ENCODE measurements at places on chromosomes 13 and 19.

- DNase-seq: no peak
Measured at GRCh38 chr13:99648066-99648665, 146.9 kb downstream of the TM9SF2 start.

DNA sequence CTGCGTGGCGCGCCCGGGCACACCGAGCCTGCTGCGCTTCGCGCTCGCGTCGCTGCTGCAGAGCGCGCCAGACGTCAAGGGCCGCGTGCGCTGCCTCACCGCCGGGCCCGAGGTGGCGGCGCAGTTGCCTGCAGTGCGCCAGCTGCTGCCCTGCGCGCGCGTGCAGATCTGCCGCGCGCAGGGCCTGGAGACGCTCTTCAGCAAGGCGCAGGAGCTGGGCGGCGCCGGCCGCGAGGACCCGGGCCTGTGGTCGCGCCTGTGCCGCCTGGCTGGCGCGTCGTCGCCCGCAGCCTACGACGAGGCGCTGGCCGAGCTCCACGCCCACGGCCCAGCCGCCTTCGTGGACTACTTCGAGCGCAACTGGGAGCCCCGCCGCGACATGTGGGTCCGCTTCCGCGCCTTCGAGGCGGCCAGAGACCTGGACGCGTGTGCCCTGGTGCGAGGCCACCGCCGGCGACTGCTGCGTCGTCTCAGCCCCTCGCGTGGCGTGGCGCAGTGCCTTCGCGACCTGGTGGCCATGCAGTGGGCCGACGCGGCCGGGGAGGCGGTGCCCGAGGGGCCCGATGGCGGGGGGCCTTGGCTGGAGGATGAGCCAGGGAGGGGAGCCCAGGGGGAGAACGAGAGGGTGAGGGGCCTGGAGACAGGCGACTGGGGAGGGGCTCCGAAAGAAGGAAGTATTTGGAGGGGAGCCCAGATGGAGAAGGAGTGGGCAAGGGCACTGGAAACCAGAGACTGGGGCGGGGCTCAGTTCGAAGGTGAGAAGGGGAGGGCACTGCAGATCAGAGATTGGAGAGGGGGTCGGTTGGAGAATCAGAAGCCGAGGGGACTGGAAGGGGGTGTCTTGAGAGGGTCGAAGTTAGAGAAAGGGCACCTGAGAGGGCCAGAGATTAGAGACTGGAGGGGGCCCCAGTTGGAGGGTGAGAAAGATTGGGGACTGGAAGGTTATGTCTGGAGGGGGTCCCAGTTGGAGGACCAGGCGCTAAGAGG, 24.7 kb downstream of the ZSWIM9 start:
- DNase-seq: no peak

DNA sequence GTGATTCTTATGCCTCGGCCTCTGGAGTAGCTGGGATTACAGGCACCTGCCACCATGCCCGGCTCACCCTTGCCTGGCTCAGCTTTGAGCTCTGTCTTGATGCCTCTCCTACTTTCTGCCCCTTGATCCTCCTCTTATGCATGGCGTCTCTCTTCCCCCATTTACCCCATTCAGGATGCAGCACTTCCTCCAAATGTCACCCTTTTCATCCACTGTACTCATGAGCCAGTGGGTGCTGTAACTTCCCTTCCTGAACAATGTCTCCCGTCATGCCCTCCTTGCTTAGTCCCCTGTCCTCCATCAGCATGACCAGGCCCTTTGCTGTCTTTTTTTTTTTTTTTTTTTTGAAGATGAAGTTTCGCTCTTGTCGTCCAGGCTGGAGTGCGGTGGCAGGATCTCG, 3.4 kb upstream of the SIGLEC9 start:
- DNase-seq: no peak

GRCh38 chr13:59679254-59679653, 484.5 kb downstream of the DIAPH3 start:
- DNase-seq: no peak

DNA sequence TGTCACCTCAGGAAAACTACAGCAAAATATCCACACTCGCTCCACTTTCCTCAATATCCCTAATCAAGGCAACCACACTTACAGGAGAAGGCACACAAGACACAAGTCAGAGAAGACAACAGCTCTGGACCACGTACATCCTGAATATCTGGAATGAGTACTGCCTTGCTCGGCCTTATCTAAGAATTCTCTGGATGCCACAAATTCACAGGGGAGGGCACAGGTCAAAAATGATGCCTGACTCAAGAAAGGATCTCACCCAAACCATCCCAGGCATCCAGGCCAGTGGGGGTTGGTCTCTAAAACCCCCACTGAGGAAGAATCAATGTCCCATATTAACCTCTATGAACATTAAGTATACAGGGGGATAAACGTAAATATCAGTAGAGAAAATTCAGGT, 29.9 kb downstream of the ATP7B start:
- no peak for DNase-seq

GRCh38 chr13:51500687-51501086, 47.9 kb upstream of the INTS6 start:
- DNase-seq: no peak

DNA sequence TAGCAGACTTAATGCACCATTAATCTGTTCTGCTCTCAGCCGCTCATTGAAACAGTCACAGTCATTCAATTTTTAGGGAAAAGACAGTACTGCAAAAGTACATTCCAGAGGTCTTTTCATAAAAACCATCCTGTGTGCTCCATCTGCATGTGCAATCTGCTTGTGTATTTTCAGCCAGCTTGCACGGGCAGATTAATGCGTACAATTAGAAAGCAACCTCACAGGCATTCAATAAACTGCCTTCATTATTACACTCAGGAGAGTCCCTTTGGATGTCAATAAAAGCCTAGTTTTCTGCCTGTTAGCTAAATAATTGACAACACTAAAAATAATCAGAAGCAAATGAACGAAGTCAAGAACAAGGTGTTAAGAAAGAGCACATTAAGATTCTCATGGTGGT, 41.9 kb downstream of the EPSTI1 start:
- DNase-seq: no peak

GRCh38 chr13:32378012-32378411, 49.9 kb downstream of the N4BP2L1 start:
- no peak for DNase-seq

GRCh38 chr13:39870197-39870747, 214.8 kb downstream of the COG6 start:
- DNase-seq: peak; percentile 30

DNA sequence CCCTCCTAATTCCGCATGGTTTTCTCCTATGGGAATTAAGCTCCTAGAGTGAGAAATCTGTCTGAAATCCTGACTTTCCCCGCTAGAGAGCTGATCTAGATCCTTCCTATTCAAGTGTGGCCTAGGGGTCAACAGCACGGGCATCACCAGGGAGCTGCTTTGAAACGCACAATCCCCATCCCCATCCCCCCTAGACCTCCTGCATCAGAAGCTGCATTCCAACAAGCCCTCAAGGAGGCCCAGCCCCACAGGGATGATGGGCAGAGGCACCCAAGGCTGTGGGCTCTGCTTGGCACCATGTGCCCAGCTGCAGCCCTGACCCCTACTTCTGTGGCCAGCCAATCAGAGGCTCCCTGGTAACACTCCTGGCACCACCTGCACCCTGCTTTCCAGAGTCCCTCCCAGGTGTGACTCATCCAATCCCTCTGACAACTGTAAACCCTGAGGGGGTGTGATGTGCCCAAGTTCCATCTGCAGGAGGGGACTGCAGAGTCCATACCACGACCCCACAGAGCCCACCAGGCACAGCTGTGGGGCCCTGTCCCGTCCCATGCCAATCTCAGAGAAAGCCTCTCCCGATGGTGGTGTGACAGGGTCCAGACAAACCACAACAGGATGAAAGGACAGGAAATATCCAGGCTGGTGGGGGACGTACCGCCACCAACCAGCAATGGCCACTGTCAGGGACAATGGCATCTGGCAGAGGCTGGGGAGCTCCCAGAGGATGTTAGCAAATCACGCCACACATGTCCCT, 19.8 kb upstream of the SLC35E1 start:
- DNase-seq: peak; percentile 50

DNA sequence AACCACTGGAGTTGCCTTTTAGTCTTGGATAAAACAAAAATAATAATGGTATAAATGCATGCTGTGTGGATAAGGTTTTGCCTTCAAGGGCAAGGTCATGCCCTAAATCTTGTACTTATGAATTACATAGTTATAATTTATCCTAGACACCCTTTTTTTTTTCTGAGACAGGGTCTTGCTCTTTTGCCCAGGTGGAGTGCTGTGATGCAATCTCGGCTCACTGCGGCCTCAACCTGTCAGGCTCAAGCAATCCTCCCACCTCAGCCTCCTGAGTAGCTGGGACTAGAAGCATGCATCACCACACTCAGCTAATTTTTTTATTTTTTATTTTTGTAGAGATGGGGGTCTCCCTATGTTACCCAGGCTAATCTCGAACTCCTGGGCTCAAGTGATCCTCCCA, 7.7 kb upstream of the DACT3 start:
- no peak for DNase-seq

DNA sequence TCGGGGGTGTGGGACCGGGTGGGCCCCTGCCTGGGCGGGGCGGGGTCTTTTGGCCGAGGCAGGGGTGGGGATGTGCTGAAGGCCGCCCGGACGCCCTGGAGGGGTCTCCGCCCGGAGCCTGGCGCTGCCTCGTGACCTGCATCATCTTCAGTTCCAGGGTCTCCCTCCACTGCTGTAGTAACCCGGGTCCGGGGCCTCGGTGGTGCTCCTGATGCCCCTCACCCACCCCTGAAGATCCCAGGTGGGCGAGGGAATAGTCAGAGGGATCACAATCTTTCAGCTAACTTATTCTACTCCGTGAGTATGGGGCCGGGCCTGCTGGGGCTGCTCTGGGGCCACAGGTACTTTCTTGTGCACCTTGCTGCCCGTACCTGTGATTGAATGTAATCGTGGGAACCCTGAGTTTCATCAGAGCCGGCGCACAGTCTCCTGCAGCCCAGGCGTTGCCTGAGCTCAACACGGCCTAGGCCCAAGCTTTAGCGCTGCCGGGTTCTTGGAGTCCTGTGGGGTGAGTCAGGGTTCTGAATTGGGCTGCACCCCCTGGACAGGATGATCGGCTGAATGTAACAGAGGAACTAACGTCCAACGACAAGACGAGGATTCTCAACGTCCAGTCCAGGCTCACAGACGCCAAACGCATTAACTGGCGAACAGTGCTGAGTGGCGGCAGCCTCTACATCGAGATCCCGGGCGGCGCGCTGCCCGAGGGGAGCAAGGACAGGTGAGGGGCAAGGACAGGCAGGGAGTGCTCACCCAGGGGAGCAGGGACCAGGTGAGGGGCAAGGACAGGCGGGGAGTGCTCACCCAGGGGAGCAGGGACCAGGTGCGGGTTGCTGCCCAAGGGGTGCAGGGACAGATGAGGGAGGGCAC, 10.5 kb downstream of the PEAK3 start:
- DNase-seq: peak; percentile 94

DNA sequence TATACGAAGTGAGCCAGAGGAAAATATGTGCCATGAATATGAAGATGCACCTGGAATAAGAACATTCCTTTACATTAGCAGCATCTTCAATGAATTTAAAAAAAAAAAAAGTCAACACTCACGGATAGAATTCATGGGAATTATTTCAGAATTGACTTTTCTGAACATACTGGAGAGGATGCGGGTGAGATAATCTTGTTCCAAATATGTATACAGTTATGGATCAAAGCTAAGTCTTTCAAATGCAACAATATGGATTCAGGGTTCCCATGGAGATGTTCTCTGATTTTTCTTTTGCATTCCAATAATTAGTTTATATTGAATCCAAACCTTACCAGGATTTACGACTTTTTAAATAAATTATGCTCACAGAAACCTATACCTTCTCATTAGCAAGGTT, 1660.7 kb downstream of the SLITRK1 start:
- DNase-seq: no peak

- DNase-seq: no peak
Measured at GRCh38 chr13:40792284-40793051, 3.1 kb downstream of the SLC25A15 start.

DNA sequence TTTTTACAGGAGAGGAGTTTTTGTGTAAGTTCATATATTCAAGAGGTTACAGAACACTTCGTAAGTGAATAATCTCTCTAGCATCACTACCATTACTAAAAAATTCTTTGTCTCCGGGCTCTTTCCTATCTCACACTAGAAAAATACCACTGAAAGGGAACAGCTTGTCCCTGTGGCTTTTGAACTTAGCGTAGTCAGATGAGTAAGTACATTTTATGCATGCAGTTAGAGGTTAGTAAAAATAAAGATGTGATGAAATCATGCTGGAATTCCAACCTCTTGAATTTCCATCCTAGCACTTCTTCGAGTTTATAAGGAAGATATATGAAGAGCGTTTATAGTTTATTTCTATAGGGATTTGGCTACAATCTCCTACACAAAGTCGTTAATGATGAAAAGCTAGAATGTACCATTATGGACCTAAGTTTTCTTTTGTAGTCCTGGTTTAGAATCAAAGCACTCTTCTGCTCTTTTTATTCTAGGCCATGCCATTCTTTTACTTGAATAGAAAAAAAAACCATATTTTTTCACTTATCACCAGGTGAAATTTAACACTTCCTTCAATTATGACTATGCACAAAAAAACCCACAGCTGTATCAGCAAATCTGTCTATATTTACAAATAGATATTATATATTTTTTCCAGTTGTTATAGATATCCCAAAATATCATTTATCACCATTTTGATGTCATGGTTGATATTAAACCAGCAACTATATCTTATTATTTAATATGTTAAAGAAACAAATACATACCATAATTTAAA, 139.9 kb upstream of the PCDH9 start:
- DNase-seq: peak; percentile 81

DNA sequence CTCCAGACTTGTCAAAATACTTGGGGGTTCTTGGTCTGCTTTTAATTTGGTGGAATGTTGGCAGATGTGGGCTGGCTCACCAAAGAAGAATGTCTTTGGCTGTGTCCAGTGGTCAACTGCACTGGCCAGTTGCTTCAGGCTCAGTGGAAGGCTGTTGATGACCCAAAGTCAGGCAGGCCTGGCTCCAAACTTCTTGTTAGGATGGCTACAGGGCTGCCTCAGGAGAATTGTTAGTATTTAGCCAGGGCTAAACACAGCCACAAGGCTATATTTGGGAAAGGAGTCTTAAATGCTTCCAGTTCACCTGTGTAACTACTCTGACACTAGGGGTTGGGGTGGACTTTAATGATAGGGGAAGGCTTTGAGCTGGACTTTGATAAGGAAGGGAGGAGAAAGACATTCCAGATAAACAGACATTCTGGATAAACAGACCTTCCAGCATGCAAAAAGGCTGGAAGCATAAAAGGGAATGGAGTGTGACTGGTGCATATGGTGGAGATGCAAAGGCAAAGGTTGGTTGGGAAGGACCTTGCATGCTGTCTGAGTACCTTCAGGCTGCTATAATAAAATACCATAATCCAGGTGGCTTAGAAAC, 116.8 kb downstream of the FOXO1 start:
- no peak for DNase-seq
